HCT116 (cell line): ENCODE measurements at places on chromosomes 2 and 18.

DNA sequence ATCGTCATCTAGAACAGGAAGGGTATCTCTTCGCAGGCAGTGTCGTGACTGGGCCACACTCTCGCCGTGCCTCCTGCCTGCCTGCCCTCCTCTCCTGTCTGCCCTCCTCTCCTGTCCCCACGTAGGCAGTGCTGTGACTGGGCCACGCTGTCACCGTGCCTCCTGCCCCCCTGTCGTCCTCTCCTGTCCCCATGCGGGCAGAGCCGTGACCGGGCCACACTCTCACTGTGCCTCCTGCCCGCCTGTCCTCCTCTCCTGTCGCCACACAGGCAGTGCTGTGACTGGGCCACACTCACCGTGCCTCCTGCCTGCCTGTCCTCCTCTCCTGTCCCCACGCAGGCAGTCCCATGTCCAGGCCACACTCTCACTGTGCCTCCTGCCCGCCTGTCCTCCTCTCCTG lies 51.4 kb downstream of the ZNF236 start:
- no peaks in the 10 kb centered on the region for H3K27me3 ChIP-seq
- no peak for DNase-seq
- no peaks in the 10 kb centered on the region for H3K36me3 ChIP-seq
- no peak overlapping the region for H3K27ac ChIP-seq
- H3K4me3 ChIP-seq = no peak overlapping the region

DNA sequence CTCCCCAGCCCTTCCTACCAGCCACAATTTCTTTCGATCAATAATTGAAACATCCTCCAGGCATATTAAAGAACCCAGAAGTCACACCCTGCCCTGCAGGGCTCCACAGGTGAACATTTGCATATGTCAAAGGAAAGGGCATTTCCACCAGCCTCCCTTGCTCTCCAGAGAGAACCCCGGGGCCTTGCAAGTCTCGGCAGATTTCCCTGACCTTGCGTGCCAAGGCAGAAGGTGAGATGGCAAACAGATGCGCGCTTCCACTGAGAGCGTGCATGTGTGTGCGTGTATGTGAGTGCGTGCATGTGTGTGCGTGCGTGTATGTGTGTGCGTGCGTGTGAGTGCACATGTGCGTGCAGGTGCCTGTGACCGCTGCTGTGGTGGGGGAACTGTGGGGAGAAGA lies 120.3 kb downstream of the INO80D start:
- H3K4me3 ChIP-seq = no peak overlapping the region
- H3K27ac ChIP-seq = no peak overlapping the region
- H3K36me3 ChIP-seq = no peaks in the 10 kb centered on the region
- DNase-seq = no peak
- no peaks in the 10 kb centered on the region for H3K4me1 ChIP-seq

GRCh38 chr2:71235930-71236587 lies 9.2 kb upstream of the PAIP2B start:
- H3K4me3 ChIP-seq = no peak overlapping the region
- H3K4me1 ChIP-seq = no peaks in the 10 kb centered on the region
- no peak overlapping the region for H3K27ac ChIP-seq
- no peaks in the 10 kb centered on the region for H3K27me3 ChIP-seq

- H3K36me3 ChIP-seq = no peaks in the 10 kb centered on the region
- no peaks in the 10 kb centered on the region for H3K27me3 ChIP-seq
- DNase-seq = no peak
- H3K4me3 ChIP-seq = no peak overlapping the region
These were observed 471.0 kb upstream of the HNMT start for GRCh38 chr2:137493261-137493660.

DNA sequence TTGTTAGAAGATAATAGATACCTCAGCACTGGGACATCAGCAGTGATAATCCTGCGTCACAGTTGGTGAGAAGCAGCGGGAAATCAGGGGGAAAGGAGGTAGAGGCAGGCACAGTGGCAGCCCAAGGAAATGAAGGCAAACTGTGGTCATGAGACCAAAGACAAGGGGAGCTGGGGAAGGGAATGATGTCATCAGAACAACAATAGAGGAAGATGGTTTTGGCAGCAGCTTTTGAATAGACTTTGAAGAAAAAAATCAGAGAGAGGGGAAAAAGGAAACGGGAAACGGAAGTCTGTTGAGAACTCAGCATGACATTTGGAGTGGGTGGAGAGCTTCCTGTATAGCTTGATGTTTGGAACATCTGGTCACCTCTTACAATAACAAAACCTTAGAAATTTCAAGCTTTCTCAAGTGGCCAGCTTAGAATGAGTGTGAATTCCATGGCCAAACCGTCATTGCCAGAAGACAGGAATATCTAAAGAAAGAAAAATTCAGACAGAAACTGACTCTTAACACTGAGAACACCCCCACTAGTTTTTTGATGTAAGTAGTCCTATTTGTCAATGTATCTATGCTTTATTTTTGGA lies 18.4 kb upstream of the YES1 start:
- no peaks in the 10 kb centered on the region for H3K27me3 ChIP-seq
- H3K4me1 ChIP-seq = peaks cover 17% of the 10 kb centered on the region; the same call in 1 of the 2 replicates
- H3K36me3 ChIP-seq = no peaks in the 10 kb centered on the region
- DNase-seq = no peak

DNA sequence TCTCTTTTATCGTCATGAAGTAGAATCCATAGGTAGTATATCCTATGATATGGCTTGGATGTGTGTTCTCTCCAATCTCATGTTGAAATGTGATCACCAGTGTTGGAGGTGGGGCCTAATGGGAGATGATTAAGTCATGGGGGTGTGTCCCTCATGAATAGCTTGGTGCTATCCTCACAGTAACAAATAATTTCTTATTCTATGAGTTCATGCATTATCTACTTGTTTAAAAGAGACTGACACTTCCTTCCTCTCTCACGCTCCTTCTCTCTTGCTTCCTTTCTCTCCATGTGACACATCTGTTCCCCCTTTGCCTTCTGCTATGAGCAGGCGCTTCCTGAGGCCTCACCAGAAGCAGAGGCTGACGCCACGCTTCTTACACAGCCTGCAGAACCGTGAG lies 165.6 kb downstream of the MREG start:
- H3K27me3 ChIP-seq = no peaks in the 10 kb centered on the region
- DNase-seq = no peak
- H3K4me1 ChIP-seq = no peaks in the 10 kb centered on the region
- H3K36me3 ChIP-seq = no peaks in the 10 kb centered on the region

DNA sequence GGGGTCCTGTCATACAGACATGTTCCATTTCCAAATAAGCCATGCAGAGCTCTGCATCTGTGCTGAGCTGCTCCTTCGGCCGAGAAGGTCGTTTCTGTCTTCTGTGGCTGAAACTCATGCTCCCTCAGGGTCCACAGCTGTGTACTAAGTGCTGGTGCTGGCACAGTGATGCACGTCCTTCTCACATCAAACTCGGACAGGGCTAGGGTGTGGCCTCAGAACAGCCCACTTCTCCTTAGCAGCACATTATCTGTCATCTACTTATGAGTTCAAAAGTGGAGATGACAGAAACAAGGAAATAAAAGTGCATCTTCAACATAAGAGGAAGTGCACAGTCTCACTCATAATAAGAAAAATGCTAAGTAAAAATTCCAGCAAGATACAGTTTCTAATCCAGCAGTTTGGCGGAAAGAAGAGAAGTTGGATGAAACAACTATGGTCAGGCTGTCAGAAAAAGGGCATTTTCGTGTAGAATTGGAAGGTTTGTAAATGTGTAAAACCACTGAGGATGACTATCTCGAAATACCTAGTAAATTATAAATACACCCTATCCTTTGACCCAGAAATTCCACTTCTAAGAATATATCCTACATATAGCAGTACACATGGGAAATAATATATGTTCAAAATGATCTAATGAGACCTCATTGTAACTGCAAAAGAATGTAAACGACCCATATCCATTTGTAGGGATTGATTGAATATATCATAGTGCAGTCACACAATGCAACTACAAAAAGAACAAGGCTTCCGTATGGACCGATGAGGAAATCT lies 53.7 kb upstream of the APCDD1 start:
- no peaks in the 10 kb centered on the region for H3K4me1 ChIP-seq
- H3K36me3 ChIP-seq = no peaks in the 10 kb centered on the region
- H3K27ac ChIP-seq = no peak overlapping the region

DNA sequence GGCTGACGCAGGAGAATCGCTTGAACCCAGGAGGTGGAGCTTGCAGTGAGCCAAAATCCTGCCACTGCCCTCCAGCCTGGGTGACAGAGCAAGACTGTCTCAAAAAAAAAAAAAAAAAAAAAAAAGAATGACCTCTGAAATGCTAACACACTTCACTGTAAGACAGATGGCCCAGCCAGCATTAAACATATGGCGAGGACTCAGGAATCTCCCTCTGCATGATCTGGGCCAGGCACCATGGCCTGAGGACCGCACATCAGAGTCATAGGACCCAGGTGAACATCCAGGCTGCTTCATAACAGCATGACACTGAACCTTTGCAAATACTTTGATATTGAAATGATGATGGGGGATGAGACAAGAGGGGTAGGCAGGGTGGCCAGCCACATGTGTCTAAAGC lies 56.1 kb upstream of the DNMT3A start:
- no peaks in the 10 kb centered on the region for H3K36me3 ChIP-seq
- no peaks in the 10 kb centered on the region for H3K27me3 ChIP-seq
- no peaks in the 10 kb centered on the region for H3K4me1 ChIP-seq
- DNase-seq = no peak

- H3K36me3 ChIP-seq = no peaks in the 10 kb centered on the region
- H3K4me1 ChIP-seq = no peaks in the 10 kb centered on the region
- no peak overlapping the region for H3K27ac ChIP-seq
- no peak overlapping the region for H3K4me3 ChIP-seq
These were observed 169.3 kb downstream of the SETBP1 start for GRCh38 chr18:44850001-44850400.

DNA sequence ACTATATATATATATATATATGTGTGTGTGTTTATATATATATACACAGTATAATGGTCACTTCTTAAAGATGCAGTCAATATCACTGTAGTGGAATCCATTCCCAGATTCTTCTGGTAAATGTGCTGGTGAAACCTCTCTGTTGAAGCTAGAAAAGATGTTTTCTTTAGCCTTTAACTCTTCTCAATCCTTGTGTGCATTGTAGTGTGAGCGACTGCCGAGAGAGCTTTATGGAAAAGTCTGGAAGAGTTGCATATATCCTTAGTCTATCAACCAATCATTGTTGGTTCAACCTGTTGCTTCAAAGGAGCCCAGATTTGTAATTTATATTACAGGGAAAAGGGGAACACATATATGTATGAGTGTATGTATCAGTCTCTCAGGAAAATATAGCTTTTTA lies 27.7 kb downstream of the SLC66A3 start:
- DNase-seq = no peak
- H3K36me3 ChIP-seq = peaks cover 5% of the 10 kb centered on the region; the same call in 1 of the 2 replicates
- peaks cover 9% of the 10 kb centered on the region for H3K4me1 ChIP-seq
- H3K4me3 ChIP-seq = no peak overlapping the region

- no peak overlapping the region for H3K27ac ChIP-seq
- no peak overlapping the region for H3K4me3 ChIP-seq
- no peaks in the 10 kb centered on the region for H3K27me3 ChIP-seq
- DNase-seq = no peak
- H3K36me3 ChIP-seq = no peaks in the 10 kb centered on the region
These were observed 98.2 kb upstream of the ASAP2 start for GRCh38 chr2:9108210-9108967.

- DNase-seq = peak; percentile 72
- H3K27me3 ChIP-seq = no peaks in the 10 kb centered on the region
- H3K36me3 ChIP-seq = no peaks in the 10 kb centered on the region
- no peak overlapping the region for H3K27ac ChIP-seq
- no peak overlapping the region for H3K4me3 ChIP-seq
These were observed 223.7 kb downstream of the CYP26B1 start for GRCh38 chr2:71923887-71924533.

- H3K4me3 ChIP-seq = no peak overlapping the region
- no peaks in the 10 kb centered on the region for H3K36me3 ChIP-seq
- H3K27me3 ChIP-seq = 0 out of 2 replicates have a peak, but pooled peaks cover 14% of the 10 kb centered on the region
- no peak for DNase-seq
- H3K4me1 ChIP-seq = no peaks in the 10 kb centered on the region
- H3K27ac ChIP-seq = no peak overlapping the region
These were observed 1.9 kb downstream of the PIEZO2 start for GRCh38 chr18:11147371-11147951.

DNA sequence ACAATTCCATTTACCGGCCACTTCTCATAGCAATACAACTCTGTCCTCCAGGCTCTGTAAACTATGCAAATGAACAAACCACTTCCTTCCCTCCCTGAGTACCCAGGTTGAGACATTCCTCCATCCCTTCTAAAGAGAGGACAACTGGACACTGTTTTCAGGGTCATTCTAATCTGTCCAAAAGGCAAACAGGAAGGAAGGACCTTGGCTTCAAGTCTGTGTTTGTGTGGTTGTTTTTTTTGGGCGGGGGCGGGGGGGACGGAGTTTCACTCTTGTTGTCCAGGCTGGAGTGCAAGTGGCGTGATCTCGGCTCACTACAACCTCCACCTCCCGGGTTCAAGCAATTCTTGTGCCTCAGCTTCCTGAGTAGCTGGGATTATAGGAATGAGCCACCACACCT lies 3.3 kb downstream of the TFCP2L1 start:
- no peak overlapping the region for H3K27ac ChIP-seq
- no peak overlapping the region for H3K4me3 ChIP-seq
- H3K4me1 ChIP-seq = peaks cover 25% of the 10 kb centered on the region
- no peaks in the 10 kb centered on the region for H3K27me3 ChIP-seq

GRCh38 chr18:65206551-65207260 lies 544.1 kb upstream of the CDH7 start:
- no peak for DNase-seq
- no peaks in the 10 kb centered on the region for H3K27me3 ChIP-seq
- H3K27ac ChIP-seq = no peak overlapping the region
- H3K4me1 ChIP-seq = no peaks in the 10 kb centered on the region
- H3K36me3 ChIP-seq = no peaks in the 10 kb centered on the region

DNA sequence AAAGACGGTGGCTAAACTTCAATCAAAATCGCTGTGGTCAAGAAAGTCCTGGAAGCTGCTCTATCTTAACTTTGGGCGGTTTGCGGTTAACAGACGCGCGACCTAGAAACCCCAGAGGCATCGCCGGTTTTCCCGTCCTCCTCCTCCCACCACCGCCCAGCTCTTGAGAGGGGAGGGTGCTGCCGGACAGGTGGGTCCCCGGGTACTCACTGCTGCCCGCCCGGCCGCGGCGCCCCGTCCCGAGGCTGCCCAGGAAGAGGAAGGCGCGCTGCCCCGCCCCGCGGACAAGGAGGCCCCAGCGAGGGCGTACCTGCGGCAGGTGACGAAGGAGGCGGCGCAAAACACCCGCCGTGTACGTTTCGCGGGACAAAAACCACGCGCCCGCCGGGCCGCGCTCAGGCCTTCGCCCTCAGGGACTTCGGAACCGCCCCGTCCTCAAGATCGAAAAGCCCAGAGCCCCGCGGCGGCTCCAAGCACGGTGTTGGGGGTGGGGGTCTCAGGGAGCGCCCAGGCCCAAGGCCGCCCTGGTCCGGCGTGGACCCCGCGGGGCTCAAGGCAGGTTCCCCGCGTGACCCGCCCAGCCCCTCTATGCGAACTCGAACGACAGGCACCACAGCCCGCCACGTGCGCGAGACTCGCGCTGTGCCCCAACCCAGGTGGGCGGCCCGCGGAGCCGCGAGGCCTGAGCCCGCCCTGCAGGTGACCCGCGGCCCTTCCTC lies at the start of gene SH3YL1:
SH3YL1 (minus strand) TSS at position 259 of the 719 bp plus-strand sequence; CDS start at position 211, 48 bp downstream.
- peak; percentile 16 for DNase-seq
- H3K36me3 ChIP-seq = peaks cover under 1% of the 10 kb centered on the region; the same call in 1 of the 2 replicates
- H3K27me3 ChIP-seq = no peaks in the 10 kb centered on the region
- H3K27ac ChIP-seq = peak within 1 kb of the TSS; percentile 80
- peak within 1 kb of the TSS; percentile 82 for H3K4me3 ChIP-seq
- peaks cover 27% of the 10 kb centered on the region for H3K4me1 ChIP-seq

- no peak overlapping the region for H3K4me3 ChIP-seq
- no peak for DNase-seq
- H3K36me3 ChIP-seq = no peaks in the 10 kb centered on the region
- H3K4me1 ChIP-seq = no peaks in the 10 kb centered on the region
- H3K27ac ChIP-seq = no peak overlapping the region
These were observed 47.3 kb downstream of the RFTN2 start for GRCh38 chr2:197628043-197628500.
